ENCODE measurements at places on chromosomes 7 and 10. TPM values are rescaled to one million over a fixed set of nuclear protein-coding genes. Genes with fewer than 3 reads are reported as not detected.
A peak's percentile ranks its signal among the peaks of the same experiment; 100 is the strongest.

Gene CRYGN
- total RNA-seq, result 3.9 TPM

DNA sequence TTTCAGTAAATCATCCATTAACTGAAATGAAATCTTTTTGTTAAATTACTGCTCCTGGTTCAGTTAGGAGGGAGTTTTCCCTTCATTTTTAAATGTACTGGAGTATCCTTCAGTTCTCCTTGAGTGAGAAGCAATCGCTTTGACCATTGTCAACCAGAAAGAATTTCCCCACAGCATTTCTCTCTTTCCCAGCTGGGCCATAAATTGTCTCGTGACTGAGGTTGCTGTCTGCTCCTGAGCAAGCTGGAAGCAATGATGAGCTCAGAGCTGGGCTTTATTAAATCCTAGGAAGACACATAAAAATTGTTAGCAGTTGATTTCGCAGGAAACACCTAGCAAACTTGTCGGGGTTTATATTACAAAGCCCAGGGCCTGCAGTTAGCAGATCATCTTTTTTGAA lies 102.0 kb upstream of the INSYN2A start:
- DNase-seq, result no peak

GRCh38 chr7:20424500-20424899 lies 93.8 kb downstream of the ITGB8 start:
- no peak for DNase-seq

Gene ATRNL1
- total RNA-seq, result 5.6 TPM

GRCh38 chr7:95596198-95597063 lies at the start of gene PDK4:
PDK4 (minus strand) TSS chr7:95596516; CDS start chr7:95596293, 223 bp downstream.
- DNase-seq, result peak; percentile 94

- no peak for DNase-seq
These were observed 43.2 kb downstream of the RALA start for GRCh38 chr7:39666562-39666961.

- DNase-seq, result no peak
These were observed 133.0 kb upstream of the ZNF32 start for GRCh38 chr10:43781480-43782361.
